Aorta (tissue), 5 donors: ENCODE measurements at places on chromosomes 3 and 15.

GRCh38 chr3:141237701-141238521 is 6.3 kb downstream of the PXYLP1 start:
- H3K4me3 ChIP-seq, result no peak overlapping the region
- H3K27ac ChIP-seq, result peak overlapping the region; percentile 79
- peaks cover 7% of the 10 kb centered on the region for H3K4me1 ChIP-seq
- H3K36me3 ChIP-seq, result no peaks in the 10 kb centered on the region

- no peak for DNase-seq
- no peaks in the 10 kb centered on the region for H3K27me3 ChIP-seq
- no peak overlapping the region for H3K4me3 ChIP-seq
- H3K27ac ChIP-seq, result no peak overlapping the region
These were observed 2.8 kb upstream of the TLR9 start for GRCh38 chr3:52228266-52228665.

DNA sequence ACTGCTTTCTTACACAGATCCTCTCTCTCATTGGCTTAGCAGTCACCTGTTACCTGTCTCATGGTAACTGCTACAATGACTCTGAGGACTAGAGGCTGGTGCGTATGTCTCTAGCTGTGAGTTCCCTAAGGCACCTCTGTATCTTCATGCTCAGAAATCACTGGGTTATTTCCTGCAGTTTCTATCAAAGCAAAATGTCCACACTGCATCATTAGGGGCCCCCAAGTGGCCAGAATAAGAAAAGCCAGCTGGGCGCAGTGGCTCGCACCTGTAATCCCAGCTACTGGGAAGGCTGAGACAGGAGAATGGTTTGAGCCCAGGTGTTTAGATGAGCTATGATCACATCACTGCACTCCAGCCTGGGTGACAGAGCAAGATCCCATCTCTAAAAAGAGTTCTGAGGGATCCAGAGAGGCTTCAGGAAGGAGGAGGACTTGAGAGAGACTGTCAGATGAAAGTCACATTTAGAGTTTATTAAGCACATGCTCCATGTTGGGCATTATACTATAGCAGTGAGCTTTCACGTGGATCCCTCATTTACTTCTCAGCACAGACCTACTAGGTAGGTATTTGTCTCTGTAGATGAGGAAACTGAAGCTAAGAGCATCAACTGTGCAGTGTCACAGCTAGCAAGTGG is 2.3 kb upstream of the VPS18 start:
- H3K4me1 ChIP-seq, result no peaks in the 10 kb centered on the region
- no peak overlapping the region for H3K27ac ChIP-seq
- no peaks in the 10 kb centered on the region for H3K27me3 ChIP-seq
- no peak overlapping the region for H3K4me3 ChIP-seq
- H3K36me3 ChIP-seq, result no peaks in the 10 kb centered on the region

DNA sequence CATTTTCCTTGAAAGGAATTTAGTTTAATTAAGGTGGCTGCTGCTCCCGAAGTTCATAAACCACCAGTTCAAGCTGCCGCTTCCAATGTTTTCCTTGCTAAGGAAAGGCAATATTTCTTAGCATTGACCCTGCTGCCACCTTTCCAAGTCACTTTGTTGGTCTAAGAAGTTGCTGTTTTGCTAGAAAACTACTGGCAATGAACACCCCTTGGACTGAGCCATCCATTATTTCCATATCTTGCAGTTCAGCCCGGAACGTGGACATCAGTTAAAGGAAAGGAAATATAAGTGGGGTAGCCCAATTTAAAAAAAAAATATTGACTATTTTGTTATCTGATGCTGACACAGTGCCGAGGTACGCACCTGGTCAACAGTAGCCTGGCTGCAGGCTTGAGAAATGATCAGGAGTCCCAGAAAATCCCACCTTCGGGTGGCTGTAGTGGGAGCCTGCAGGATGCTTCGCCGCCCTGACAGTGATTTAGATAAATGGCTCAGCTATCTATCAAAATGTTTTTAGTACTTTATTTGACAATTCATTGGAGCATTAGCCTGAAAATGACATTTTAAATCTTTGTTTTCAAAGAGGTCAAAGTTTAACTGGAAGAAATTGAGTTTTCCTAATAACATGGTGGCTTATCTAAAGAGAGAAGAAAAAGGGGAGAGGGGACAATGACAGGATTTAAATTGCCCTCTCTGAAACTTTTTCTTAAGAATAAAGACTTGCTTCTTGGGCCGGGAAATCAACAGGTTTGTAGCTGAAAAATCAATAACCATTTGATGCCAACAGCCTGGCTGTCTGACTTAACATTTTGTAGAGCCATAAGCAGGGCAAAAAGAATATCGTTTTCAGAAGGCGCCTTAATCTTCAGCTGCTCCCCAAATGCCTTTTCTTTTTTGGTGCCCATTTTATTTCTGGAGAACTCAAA is 1.6 kb downstream of the RARB start:
- peak overlapping the region; percentile 88 for H3K4me3 ChIP-seq
- H3K4me1 ChIP-seq, result no peaks in the 10 kb centered on the region
- DNase-seq, result no peak
- H3K36me3 ChIP-seq, result no peaks in the 10 kb centered on the region
- H3K27me3 ChIP-seq, result no peaks in the 10 kb centered on the region

DNA sequence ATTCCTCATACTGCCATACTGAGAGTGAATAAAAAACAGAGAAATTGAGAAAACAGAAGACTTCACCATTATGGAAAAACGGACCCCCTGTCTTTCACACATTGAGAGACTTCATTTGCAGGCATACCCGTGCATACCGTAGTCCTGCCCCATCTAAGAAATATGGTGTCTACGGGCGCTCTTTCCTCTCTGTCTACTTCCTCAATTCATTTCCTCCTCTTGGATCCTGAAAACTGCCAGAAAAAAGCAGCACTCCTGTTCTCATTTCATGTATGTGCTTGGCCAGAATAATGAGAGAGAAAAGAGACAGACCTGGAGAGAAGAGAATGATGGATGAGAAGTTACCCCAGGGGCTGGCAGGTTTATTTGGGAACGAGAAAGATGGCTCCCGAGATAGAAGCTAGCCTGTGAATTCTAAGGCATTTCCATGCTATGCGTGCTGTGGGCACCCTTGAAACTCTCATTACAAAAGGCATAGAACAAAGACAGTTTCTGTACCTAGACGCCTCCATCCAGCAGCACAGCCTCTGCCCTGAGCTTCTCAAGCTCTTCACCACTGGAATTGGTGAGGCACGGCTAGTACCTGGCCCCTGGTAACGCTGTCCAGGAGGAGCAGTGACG is 62.5 kb upstream of the EPHB3 start:
- H3K27me3 ChIP-seq, result peaks cover 1% of the 10 kb centered on the region
- no peaks in the 10 kb centered on the region for H3K4me1 ChIP-seq
- H3K27ac ChIP-seq, result no peak overlapping the region
- H3K36me3 ChIP-seq, result no peaks in the 10 kb centered on the region
- DNase-seq, result no peak
- H3K4me3 ChIP-seq, result no peak overlapping the region

DNA sequence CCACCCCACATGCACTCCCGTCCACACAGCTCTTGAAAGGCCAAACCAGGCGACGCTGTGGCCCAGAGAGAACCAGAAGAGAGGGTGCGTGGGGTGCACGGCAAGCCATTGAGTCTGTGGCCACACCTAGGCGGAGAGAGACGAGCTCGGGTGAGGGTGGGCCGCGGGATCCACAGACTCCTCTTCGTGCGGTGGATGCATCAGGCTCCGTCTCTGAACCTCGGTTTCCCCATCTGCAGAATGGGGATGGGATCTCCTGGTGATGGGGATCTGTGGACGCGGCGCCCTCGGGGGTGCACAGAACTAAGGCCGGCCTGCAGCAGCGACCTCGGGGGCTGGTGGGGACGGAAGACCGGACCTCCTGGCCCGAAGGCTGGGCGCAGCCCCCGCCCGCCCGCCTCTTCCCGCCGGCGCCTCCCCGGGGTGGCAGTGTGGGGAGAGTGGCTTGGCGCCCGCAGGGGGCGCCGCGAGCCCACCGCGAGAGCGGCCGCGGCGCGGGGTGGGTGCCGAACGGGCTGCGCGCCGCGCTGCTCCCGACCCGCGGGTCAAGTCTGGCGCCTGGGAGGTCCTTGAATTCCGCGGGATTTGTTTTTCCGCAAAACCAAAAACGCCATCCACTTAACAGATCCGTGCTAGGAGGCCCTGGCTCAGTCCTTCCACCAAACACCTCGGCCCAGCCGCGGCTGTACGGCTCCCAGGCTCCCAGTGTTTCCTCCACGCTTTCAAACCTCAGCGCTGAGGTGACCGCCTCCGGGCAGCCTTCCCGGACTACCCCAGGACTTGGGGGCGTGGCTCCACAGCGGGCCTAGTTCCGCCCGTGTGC is 13.2 kb upstream of the ADPGK start:
- H3K27me3 ChIP-seq, result no peaks in the 10 kb centered on the region
- H3K36me3 ChIP-seq, result no peaks in the 10 kb centered on the region
- no peaks in the 10 kb centered on the region for H3K4me1 ChIP-seq
- peak; percentile 89 for DNase-seq
- H3K27ac ChIP-seq, result no peak overlapping the region
- peak overlapping the region; percentile 36 for H3K4me3 ChIP-seq

DNA sequence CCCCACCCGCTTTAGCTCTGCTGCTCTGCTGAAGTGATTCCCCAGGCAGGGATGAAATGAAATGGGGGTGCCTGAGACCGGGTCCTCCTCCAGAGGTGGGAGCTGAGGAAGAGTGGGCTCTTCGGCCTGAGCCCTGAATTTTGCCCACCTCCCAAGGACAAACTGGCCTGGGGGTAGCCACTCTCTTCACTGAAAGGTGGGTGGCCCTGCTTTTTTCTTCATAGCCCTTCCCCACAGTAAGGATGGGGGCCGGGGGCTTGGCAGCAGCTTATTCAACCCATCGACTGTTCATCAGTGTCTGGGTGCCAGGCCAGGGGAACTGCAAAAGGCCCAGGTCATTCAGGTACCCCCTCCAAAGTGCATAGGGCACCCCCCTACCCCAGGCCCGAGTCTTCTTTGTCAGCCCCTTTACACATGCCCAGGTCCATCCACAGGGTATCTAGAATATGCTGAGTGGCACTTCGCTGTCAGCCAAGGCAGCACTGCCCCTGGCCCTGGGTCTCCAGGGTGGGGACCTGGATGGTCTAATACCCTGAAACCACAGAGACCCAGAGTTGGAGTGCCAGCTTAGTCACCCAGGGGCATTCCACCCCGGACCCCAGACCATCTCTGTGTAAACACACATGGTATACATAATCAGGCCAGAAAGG is 7.9 kb downstream of the SCN5A start:
- no peaks in the 10 kb centered on the region for H3K36me3 ChIP-seq
- H3K4me3 ChIP-seq, result no peak overlapping the region
- no peaks in the 10 kb centered on the region for H3K4me1 ChIP-seq
- H3K27me3 ChIP-seq, result no peaks in the 10 kb centered on the region
- no peak overlapping the region for H3K27ac ChIP-seq
- DNase-seq, result no peak

DNA sequence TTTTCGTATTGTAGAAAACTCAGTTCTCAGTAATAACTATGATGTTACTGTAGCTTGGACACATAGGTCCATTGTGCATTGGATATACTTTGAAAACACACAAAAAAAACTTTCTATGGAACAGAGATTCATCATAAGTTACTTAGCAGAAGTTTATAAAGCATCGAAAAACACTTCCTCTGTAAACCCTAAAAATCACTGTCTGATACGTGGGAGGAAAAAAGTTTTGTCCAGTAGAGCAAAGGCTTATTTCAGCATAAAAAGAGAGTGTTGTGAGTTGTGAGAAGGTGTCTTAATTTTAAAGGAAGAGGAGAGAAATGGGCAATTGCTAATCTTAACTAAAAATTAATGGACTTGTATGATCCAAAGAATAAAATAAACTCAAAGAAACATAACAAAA is 64.8 kb downstream of the OSTN start:
- no peak overlapping the region for H3K27ac ChIP-seq
- no peaks in the 10 kb centered on the region for H3K4me1 ChIP-seq
- no peaks in the 10 kb centered on the region for H3K36me3 ChIP-seq
- no peaks in the 10 kb centered on the region for H3K27me3 ChIP-seq

DNA sequence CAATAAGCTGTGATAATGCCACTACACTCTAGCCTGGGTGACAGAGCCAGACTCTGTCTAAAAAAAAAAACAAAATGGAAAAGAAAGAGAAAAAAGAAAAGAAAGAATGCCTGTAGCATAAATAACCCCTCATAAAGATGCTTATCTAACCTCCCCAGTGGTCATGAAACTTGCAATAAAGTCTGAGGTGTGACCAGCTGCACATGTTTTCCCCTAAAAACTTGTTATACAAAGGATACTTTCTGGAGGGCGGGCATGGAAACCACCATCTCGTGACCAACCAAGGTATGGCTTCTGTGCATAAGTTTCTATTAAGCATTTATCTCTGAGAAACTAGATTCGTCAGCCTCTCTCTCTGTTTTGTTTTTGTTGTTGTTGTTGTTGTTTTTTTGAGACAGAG is 21.8 kb downstream of the CCDC32 start:
- no peaks in the 10 kb centered on the region for H3K36me3 ChIP-seq
- H3K4me3 ChIP-seq, result no peak overlapping the region
- no peak overlapping the region for H3K27ac ChIP-seq
- no peak for DNase-seq

GRCh38 chr3:120147072-120147871 is 53.0 kb upstream of the GSK3B start:
- no peaks in the 10 kb centered on the region for H3K36me3 ChIP-seq
- H3K27ac ChIP-seq, result no peak overlapping the region
- no peak overlapping the region for H3K4me3 ChIP-seq
- no peak for DNase-seq

- no peaks in the 10 kb centered on the region for H3K4me1 ChIP-seq
- DNase-seq, result no peak
- no peaks in the 10 kb centered on the region for H3K36me3 ChIP-seq
- no peaks in the 10 kb centered on the region for H3K27me3 ChIP-seq
- H3K4me3 ChIP-seq, result no peak overlapping the region
These were observed 20.7 kb upstream of the SPESP1 start for GRCh38 chr15:68909601-68910100.

DNA sequence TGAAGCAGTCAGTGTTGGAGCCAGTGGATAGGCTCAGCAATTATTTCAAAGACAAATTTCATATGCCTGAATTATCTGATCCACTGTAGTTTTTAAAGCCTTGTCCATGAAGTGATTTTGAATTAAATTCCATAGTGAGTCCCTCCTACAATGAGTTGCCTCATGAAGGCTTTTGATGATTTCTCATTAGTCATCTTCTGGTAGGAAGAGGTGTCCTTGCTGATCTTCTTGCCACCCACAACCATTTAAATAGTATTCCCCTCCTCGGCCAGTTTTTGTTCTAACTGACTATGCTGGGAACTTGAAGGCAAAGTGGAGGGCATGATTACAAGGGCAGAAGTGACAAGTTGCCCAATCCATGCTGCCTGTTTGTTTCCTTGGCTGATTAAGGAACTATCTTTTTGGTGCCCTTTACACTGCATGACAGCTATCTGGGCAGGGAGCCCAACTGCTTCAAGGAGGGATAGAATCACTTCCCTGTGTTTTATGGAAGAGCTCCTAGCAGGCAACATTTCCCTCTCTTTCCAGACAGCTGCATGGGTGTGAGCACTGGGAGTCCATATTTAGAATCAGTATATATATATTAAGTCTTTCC is 617.5 kb downstream of the ZPLD1 start:
- DNase-seq, result no peak
- no peaks in the 10 kb centered on the region for H3K27me3 ChIP-seq
- H3K4me3 ChIP-seq, result no peak overlapping the region
- no peaks in the 10 kb centered on the region for H3K36me3 ChIP-seq
- H3K27ac ChIP-seq, result no peak overlapping the region
- H3K4me1 ChIP-seq, result no peaks in the 10 kb centered on the region
